ENCODE measurements at places on chromosomes 2 and 18.

GRCh38 chr2:151861174-151861573, 33.0 kb upstream of the ARL5A start:
- DNase-seq = no peak

DNA sequence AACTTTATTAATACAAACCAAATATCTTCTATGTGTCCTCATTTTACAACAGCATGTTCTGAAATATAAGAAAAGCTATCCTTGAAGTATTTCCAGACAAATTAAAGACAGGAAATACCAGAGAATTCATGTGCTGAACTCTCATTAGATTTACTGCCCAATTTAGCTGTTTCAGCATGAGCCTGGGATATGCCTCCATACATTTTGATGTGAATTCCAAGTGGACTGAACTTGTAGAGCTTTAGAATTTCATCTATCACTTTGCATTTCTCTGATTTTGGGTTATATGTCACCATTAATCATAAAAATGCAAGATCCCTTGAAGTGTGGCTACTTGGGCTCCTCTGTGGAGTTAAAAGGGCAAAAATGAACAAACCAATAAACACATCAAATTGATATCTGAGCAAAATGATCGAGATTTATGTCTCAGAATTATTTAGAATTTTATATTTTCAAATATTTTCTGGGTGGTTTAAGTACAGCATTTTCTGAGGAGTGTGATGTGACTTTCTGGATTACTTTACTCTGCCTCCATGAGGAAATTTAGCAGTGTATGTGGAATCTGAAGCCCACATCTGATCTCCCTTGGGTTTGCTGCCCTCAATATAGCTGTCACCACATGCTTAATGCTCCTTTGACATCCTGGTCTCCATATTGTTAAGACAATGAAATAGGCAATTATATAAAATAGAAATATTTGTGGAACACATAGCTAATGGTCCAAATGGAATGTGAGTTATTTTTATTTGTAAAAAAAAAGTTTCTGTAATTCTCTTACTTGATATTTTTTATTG, 206.6 kb upstream of the RBMS1 start:
- DNase-seq = no peak

- DNase-seq = no peak
Observed at GRCh38 chr18:35415511-35416073, 38.5 kb upstream of the ZNF396 start.

GRCh38 chr18:45116116-45116515, 435.4 kb downstream of the SETBP1 start:
- no peak for DNase-seq

GRCh38 chr2:18752022-18752493, 162.7 kb upstream of the NT5C1B start:
- DNase-seq = no peak

DNA sequence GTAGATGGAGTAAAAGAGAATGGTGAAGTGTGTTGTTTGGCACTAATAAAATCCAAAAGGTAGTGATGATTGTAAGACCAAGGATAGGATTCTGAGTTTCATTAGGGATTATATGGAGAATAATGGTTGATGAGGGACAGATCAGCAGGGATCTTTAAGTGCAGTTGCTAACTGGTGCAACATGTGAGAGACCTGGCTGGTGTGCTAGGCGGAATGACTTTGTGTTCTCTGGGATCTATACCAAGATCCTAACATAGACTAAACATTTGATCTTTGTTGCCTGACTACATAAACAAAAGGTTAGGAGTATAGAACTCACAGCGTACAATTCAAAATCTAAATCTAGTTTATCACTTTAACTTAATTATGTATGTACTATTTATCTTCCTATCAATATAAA, 135.4 kb downstream of the PTRHD1 start:
- no peak for DNase-seq

- DNase-seq = no peak
Observed at GRCh38 chr18:46629361-46629760, 27.7 kb downstream of the LOXHD1 start.

GRCh38 chr2:159265171-159265576, 21.3 kb downstream of the WDSUB1 start:
- DNase-seq = no peak

- DNase-seq = no peak
Observed at GRCh38 chr18:13809043-13809430, 14.9 kb upstream of the MC5R start.

DNA sequence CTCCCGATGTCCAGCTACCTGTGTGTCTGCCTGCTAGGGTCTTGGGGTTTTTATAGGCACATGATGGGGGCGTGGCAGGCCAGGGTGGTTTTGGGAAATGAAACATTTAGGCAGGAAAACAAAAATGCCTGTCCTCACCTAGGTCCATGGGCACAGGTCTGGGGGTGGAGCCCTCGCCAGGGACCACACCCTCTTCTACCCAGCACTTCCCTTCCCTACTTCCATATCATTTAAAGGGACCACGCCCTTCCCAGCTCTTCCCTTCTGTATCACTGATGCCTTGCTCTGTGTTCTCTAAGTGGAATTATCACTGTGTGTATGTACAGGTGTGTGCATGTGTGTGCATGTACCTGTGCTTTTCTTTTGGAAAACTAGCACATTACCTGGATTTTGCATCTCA, 6.3 kb downstream of the UGT1A1 start:
- DNase-seq = no peak

DNA sequence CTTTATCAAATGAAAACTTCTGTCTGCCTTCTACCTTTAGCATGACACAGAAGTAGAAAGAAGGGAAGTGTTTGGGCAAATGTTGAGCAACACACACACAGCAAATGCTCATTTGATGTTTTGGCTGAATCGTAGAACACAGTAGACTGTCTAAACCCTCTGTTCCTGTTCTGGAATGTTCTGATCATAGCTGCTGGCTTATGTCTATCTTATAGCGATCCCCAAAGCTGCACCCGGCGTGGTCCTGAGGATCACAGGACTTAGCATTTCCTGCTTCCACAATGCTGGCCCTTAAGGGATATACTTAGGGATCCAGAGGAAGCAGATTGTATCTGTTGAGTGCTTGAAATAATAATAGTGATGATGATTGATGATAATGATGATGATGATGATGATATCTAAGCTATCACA, 15.2 kb downstream of the GNLY start:
- no peak for DNase-seq

DNA sequence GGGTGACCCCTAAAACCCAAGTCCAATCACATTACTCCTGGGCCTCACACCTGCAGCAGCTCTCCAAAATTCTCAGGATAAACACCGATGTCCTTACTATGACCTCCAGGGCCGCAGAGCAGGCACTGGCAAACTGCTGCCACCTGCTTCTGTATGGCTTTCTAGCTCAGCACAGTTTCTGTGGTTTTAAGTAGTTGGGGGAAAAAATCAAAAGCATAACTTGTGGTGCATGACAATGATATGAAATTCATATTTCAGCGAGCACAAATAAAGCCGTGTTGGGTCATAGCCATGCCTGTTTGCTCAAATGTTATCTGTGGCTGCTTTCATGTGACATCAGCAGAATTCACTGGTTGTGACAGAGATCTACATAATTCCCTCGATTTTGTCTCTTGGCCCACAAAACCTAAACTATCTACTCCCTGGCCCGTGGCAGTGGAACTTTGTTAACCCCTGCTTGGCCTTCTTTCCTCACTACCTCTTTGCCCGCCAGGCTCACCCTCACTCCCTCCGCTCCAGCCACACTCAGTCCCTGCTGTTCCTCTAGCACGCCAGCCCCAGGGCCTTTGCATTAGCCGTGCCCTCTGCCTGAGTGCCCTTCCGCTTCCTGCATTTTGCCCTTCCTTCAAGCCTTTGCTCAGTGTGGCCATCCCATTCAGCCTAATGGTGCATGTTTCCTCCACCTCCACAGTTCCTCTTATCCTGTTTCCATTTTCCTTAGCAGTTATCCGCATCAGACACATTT, 108.3 kb downstream of the AGAP1 start:
- DNase-seq = peak; percentile 17

- no peak for DNase-seq
Observed at GRCh38 chr18:29153091-29153490, 976.2 kb upstream of the CDH2 start.

GRCh38 chr2:28977176-28977875, 3.8 kb upstream of the TOGARAM2 start:
- DNase-seq = no peak

DNA sequence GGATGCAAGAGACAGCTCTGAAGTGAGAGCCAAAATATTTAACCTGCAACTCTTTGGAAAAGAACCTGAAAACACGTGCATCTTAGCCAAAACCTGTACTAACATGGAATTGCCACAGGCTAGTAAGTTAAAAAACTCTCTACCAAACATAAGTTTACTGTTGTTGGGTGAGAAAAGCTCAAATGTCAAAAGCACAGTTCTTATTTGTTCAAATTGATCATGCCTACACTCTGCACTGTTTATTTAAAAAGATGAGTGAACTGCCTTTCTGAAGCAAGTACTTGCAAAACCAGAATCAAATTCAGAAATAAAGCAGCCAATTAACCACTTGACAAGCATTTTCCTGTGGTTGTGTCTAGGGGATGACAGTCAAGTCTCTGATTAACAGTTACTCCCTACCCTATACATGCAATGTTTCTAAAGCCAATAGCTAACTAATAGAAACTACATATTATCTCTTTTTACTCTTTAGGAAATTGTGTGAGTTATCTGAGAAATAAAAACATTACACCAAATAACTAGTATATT, 5.6 kb downstream of the IKZF2 start:
- DNase-seq = peak; percentile 64

DNA sequence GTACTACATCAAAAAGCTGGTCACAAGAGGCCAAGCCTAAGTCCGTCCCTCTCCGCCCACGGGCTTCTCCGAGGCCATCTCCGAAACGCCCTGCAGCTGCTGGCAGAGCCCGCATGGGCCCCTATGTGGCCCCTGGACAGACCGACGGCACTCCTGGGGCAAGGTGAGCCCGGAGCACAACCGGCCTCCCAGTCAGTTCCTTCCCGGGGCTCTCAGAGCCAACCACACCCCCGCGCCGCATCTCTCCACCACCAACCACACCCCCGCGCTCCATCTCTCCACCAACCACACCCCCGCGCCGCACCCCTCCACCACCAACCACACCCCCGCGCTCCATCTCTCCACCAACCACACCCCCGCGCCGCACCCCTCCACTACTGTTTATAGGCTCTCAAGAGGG, 93.5 kb downstream of the ZNF516 start:
- no peak for DNase-seq

DNA sequence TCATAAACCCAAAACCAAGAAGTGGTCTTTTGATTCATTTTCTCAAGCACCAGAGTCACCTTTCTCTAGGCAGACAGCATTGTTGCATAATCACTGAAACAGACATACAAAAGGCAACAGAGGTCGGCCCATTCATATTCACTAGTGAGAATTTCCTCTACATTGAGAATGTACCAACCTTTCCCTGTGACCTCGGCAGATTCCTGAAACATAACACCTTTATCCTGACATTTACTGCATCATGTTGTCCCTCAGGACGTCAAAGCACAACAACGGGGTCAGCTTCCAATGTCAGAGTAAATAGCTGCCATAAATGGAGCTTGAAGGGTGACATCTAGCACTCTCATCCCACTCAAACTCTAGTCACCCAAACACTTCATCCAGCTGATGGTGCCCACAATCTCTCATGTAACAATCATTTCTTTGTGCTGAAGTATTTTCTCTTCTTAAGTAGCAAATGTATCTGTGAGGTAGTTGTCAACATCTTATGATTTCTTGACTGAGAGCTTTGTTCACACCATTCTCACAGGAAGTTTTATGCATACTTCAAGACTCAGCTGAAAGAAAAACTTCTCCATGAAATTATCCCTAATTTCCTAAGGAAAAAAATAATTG, 802.6 kb upstream of the CHAC2 start:
- DNase-seq = no peak

DNA sequence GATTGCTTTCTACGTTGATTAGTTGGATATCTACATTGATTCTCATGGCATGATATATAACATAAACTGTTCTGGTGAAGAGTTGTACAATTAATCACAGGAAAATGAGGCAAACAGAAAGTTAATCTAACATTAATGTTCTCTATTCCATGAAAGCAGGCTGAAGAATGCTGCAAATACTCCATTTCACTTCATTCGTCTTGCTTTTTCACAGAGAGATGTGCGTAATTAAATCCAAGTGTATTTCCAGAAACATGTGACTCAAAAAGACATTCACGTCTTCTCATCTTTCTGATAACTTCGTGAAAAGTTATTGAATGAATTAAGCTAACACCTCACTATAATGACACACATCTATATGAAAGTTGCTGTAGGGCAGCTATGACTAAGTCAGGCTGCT, 1471.5 kb downstream of the DPP10 start:
- DNase-seq = no peak

- DNase-seq = no peak
Observed at GRCh38 chr2:142693171-142693950, 184.1 kb upstream of the KYNU start.

GRCh38 chr2:134410831-134411231, 157.0 kb downstream of the MGAT5 start:
- DNase-seq = no peak

GRCh38 chr2:171763602-171764001, 76.3 kb downstream of the DYNC1I2 start:
- DNase-seq = no peak

- no peak for DNase-seq
Observed at GRCh38 chr2:221410487-221410886, 161.6 kb downstream of the EPHA4 start.

GRCh38 chr2:167964650-167965413, 282.6 kb downstream of the STK39 start:
- no peak for DNase-seq

DNA sequence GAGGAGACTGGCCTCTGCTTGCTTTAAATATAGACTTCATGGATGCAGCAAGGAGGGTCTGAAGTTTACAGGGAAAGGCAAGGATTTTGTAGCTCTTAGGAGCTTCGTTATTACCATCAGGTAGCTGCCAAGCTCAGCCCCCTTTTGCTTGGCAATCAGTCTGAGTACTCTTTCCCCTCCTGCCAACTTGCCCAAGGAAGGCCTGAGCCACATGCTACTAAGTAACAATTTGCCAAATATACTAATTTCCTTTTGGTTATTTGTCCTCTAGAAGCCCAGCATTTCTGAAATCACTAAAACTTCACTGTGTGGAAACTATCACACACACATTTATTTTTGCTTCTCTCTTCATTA, 85.5 kb upstream of the ITPRID2 start:
- DNase-seq = no peak

GRCh38 chr18:39450958-39451357, 1885.4 kb upstream of the CELF4 start:
- no peak for DNase-seq

- DNase-seq = no peak
Observed at GRCh38 chr2:173669888-173670287, 295.3 kb downstream of the SP3 start.

GRCh38 chr18:76725445-76725844, 96.9 kb upstream of the ZNF236 start:
- DNase-seq = no peak
